CD8-positive, alpha-beta memory T cell (primary cell): ENCODE measurements at places on chromosomes 11 and 22. TPM values are rescaled to one million over a fixed set of nuclear protein-coding genes. Genes with fewer than 3 reads are reported as not detected.

DNA sequence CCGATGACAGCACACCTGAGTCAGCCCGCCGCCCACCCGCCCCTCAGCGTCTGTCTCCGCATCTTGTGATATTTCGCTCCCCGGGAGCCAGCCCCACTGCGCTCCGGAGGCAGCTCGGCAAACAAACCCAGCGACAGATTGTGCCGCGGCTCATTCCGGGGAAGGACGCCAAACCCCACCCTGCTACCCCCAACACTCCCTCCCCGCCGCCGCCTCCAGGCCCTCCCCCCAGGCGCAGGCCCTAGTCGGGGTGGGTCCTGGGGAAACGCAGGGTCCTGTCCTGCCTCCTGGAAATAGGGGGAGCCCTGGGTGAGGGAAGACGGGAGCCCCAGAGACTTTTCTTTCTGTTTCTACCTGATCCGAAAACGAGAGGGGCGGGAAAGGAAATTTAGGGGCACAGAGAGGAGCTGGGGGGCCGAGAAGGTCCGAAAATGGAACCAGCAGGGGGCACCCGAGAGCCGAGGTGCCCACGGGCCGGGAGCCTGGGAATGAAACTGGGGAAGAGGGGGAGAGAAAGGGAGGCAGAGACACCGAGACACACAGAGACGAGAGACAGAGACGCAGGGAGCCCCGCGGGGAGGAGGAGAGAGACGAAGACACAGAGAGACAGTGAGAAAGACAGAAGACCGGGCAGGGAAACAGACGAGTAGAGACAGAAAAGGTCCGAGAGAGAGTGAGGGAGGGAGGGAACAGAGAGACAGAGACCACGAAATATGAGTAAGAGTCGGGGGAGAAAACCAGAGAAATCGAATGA is 1.7 kb upstream of the RTN4RL2 start:
- peak overlapping the region; percentile 71 for H3K4me3 ChIP-seq
- peaks cover 29% of the 10 kb centered on the region for H3K4me1 ChIP-seq
- H3K27me3 ChIP-seq, result peaks cover 27% of the 10 kb centered on the region
- H3K27ac ChIP-seq, result no peak overlapping the region
- H3K36me3 ChIP-seq, result no peaks in the 10 kb centered on the region
- peak; percentile 43 for DNase-seq

DNA sequence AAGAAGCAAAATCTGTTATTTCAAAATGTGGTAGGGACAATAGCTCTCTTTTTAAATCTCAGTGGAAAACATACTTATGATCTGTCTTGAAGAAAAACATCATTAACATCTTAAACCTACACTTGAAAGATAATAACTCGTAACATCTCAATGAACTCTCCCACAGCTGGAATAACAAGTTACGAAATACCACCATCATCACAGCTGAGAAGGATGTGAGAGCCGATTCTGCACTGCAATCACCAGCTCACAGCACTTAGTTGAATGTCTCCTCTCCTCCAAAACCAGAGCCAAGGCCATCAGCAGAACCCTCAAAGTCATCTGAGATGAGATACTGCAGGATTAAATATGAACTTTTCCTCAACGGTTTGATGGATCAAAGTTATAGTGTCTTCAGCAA is 124.3 kb downstream of the ARHGAP20 start:
- no peak overlapping the region for H3K27ac ChIP-seq
- H3K36me3 ChIP-seq, result no peaks in the 10 kb centered on the region
- H3K4me1 ChIP-seq, result no peaks in the 10 kb centered on the region
- H3K27me3 ChIP-seq, result no peaks in the 10 kb centered on the region

Gene SLC15A3
- 1.5 TPM for total RNA-seq

- peak; percentile 36 for DNase-seq
- peaks cover 61% of the 10 kb centered on the region for H3K4me1 ChIP-seq
- no peaks in the 10 kb centered on the region for H3K27me3 ChIP-seq
- peak overlapping the region; percentile 74 for H3K4me3 ChIP-seq
Observed at GRCh38 chr22:50473088-50473487, 1.7 kb downstream of the SBF1 start.

Gene DBX1
- total RNA-seq, result not detected

Gene CCDC89
- total RNA-seq, result 0.22 TPM

DNA sequence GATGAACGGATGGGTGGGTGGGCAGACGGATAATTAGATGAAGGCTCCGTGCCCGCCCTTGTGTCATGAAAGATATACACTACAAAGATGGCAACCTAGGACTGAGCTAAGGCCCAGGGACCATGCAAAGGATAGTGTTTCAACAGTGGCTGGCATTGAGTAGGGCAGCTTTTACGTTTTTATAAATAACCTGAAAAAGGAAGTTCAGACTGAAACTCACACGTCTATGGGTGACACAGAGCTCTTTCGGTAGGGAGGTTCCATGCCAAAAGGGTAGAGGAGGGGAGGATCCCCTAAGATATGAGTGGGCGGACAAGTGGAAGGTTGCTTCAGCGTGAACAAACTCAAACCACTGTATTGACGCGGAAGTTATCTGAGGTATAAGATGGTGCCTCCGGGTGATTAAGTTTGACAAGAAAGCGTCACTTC is 90.5 kb downstream of the UBASH3B start:
- H3K36me3 ChIP-seq, result no peaks in the 10 kb centered on the region
- peaks cover 86% of the 10 kb centered on the region for H3K4me1 ChIP-seq
- no peak overlapping the region for H3K27ac ChIP-seq
- H3K27me3 ChIP-seq, result no peaks in the 10 kb centered on the region
- peak; percentile 15 for DNase-seq

Gene GSTT2B
- total RNA-seq, result not detected

Gene TMEM132A
- total RNA-seq, result 0.73 TPM

GRCh38 chr11:86145439-86146156 is 76.7 kb upstream of the PICALM start:
- H3K27me3 ChIP-seq, result no peaks in the 10 kb centered on the region
- H3K27ac ChIP-seq, result peak overlapping the region; percentile 56
- peaks cover 39% of the 10 kb centered on the region for H3K4me1 ChIP-seq
- no peak overlapping the region for H3K4me3 ChIP-seq
- no peak for DNase-seq

DNA sequence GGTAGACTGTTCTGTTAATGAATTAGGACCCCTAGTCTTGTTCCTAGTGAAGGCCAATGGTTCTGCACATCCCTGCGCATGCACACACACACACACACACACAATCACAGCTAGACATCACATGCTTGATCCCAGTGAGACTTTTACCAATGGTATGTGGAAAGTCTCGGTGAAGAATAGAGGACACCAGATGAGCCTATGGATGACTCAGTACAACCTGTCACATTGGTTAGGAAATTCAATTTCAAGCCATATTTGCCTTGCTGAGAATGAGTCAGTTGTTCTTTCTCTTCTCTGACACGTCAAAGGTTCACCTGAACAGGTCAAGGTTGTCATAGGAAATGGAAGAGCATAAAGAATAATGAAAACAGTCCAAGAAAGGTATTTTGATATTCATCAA is 122.0 kb downstream of the SLC17A6 start:
- H3K36me3 ChIP-seq, result no peaks in the 10 kb centered on the region
- no peaks in the 10 kb centered on the region for H3K27me3 ChIP-seq
- no peak overlapping the region for H3K4me3 ChIP-seq
- no peak overlapping the region for H3K27ac ChIP-seq
- no peaks in the 10 kb centered on the region for H3K4me1 ChIP-seq
- DNase-seq, result no peak

DNA sequence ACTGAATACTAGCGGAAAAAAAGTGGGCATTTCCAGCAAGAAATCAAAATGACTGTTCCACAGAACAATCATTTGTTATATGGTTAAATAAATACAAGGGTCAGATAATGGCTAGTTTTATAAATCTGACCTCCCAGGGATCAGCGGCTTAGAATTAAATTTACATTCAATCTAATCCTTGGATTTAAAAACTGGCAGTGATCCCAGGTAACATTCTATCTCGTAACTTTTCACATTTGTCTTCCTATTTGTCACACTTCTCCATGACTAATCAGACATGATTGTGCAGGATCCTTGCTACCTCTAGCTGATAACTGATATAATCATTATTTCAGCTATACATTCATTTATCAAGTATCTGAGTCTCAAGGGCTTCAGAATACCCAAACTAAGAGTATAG is 2.9 kb upstream of the MMP3 start:
- H3K36me3 ChIP-seq, result no peaks in the 10 kb centered on the region
- no peaks in the 10 kb centered on the region for H3K4me1 ChIP-seq
- H3K27me3 ChIP-seq, result no peaks in the 10 kb centered on the region
- no peak overlapping the region for H3K4me3 ChIP-seq

Gene PYGM
- 2.2 TPM for total RNA-seq

DNA sequence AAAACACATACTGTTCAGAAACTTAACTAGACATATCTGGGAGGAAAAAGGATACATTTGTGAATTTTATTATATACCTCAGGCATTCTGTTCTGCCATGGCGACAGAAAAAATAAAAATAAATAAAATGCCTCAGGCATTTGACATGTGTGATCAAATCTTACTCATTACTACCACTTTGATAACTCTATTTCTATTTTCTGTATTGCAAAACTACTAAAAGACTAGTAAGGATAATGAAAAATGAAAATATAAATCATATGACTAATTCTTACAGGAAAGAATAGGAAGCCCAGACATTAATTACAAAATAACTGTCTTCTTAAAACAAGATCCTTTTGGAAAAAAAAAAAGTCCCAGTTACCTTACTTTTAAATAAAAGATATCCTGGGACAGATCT is 5.3 kb downstream of the PICALM start:
- H3K36me3 ChIP-seq, result no peaks in the 10 kb centered on the region
- no peak for DNase-seq
- H3K27me3 ChIP-seq, result no peaks in the 10 kb centered on the region

DNA sequence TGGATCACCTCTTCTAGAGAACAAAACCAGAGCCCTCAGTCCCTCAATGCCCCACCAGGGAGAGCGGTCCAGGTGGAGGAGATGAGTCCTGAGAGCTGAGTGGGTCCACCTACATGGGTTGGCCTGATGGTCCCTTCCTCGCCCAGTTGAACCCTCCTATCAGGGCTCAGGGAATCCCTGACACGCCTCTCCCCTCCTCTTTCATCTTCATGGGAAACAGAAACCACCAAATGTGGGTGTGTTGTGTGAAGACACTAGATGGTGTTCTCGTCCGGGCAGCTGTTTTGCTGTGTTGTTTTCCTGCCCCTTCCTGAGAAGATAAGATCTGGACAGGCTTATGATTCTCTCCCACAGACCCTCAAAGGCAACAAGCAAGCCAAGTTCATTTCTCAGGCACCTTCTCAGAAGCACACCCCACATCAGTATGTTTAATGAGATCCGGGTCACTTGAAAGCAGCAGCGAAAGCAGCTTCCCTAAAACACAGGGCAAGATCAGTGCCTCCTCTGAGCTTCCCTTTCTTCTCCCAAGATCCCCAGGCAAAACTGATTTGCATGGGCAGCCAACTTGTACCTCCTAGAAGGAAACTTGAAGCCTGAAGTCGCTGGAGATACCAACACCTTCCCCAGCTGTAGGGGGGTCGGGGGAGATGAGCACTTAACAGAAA is 35.3 kb upstream of the POU2AF1 start:
- DNase-seq, result no peak
- H3K4me3 ChIP-seq, result no peak overlapping the region

Gene PGM2L1
- total RNA-seq, result 9.8 TPM

DNA sequence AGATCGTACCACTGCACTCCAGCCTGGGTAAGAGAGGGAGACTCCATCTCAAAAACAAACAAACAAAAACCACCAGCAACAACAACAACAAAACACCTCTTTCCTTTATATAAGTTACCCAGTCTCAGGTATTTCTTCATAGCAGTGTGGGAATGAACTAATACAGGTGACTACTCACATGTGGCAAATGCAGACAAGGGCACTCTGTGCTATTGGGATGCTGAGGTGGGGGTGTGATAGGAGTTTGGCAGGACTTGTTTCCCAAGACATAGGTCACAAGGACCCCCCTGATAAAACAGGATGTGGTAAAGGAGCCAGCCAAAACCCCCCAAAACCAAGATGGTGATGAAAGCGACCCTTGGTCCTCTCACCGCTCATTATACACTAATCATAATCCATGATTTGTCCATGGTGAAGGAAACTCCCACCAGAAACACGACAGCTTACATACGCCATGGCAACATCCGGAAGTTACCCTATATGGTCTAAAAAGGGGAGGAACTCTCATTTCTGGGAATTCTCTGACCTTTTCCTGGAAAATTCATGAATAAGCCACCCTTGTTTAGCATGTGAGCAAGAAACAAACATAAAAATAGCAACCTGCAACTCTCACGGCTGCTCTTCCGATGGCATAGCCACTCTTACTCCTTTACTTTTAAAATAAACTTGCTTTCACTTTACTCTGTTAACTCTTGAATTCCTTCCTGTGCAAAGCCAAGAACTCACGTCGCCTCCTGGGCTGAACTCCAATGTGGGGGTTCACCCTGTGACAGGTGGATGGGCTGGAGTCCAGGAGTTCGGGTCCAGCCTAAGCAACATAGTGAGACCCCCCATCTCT is 18.8 kb upstream of the INCENP start:
- H3K4me3 ChIP-seq, result peak overlapping the region; percentile 68
- peaks cover 14% of the 10 kb centered on the region for H3K4me1 ChIP-seq
- no peaks in the 10 kb centered on the region for H3K27me3 ChIP-seq
- no peaks in the 10 kb centered on the region for H3K36me3 ChIP-seq
- DNase-seq, result no peak
- peak overlapping the region; percentile 70 for H3K27ac ChIP-seq
